Right ventricle myocardium inferior (tissue), 1 donor: ENCODE measurements at places on chromosomes 2 and 18.

- no peak for DNase-seq
Observed at GRCh38 chr18:28150925-28151324, 26.0 kb downstream of the CDH2 start.

- no peak for DNase-seq
Observed at GRCh38 chr2:228374741-228375140, 193.3 kb upstream of the SPHKAP start.

DNA sequence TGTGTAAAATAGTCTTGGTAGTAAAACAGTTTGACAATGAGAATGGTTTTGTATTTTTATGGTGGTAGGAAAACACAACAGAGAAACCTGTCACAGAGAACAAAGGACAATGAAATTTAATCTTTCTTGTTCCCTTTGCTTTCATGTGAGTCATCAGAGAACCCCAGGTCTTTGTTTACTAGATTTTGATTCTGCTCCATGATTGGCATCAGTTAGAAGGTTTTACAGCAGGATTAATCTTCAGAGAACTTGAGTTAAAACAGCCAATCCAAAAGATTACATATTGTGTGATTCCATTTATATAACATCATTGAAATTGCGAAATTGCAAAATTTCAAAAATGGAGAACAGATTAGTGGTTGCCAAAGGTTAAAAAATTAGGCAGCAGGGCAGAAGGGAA, 2.5 kb downstream of the APLF start:
- DNase-seq = no peak

- DNase-seq = no peak
Observed at GRCh38 chr2:84052913-84053312, 406.2 kb downstream of the SUCLG1 start.

DNA sequence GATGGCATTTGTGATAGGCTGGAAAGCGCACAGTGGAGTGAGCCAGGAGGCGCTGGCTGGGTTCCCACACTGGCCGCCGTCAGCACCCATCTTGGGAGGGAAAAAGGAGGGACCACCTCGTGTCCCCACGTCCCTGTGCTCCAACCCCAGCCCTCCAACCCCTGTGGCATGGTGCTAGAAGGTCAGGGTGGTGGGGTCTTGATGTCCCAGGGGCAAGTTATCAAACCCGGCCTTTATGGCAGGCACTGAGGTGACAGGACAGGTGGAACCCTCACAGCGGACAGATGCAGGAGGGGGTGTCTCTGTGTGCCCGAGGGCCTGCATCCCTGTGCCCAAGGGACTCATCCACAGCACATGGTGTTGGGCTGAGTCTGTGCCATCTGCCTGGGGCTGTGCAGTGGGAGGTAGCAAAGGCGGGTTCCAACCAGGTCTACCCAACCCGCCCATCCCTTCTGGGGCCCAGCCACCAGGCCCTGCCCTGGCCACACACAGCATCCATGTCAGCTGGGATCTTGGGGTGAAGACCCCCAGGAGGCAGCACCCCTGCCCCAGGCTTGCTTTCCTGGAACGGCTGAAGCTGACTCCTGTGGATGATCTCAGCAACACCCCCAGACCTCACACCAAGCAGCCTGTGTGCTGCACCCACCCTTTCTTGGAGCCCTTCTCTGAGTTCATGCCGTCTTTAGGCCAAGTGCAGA, 246.1 kb downstream of the NDUFA10 start:
- DNase-seq = no peak

DNA sequence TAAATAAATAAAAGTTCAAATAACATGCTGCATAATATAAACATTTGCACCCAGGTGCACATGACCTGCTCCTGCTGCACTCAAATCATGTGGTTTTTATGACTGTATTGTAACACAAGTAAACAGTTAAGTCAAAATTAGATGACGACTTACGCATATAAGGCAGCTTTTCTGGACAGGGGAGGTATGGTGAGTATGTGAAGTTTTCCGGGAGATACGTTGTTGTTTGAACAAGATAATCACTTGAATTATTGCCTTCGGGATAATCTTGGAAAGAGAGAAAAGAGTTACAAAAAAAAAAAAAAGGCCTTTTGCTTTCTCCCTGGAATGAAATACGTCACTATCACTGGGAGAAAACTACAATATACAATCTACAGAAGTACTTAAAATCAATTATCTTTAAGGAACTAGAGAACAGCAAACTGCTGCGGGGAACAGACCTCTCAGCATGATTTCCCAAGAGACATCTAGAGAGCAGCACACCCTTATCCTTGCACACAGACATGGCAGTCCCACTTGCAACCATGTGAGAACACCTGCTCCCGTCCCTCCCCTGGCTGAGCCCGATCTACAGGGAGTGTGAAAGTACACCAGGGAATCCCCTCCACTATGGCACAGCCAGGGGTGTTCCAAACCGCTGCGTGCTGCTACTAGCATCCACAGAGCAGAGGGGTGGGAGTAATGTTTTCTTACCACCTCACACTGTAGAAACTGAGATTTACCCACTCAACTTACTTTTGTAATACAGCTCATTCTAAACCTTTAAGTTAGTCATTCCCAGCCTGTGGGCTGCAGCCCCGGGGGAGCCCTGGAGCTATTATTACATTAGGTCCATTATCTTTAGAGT, 26.3 kb downstream of the B4GALT6 start:
- DNase-seq = no peak
